Activated T-cell treated with anti-CD3 and anti-CD28 coated beads, Interleukin-2, amount 50 U/mL, for 24 hours (primary cell): ENCODE measurements at places on chromosomes 6 and 20.

DNA sequence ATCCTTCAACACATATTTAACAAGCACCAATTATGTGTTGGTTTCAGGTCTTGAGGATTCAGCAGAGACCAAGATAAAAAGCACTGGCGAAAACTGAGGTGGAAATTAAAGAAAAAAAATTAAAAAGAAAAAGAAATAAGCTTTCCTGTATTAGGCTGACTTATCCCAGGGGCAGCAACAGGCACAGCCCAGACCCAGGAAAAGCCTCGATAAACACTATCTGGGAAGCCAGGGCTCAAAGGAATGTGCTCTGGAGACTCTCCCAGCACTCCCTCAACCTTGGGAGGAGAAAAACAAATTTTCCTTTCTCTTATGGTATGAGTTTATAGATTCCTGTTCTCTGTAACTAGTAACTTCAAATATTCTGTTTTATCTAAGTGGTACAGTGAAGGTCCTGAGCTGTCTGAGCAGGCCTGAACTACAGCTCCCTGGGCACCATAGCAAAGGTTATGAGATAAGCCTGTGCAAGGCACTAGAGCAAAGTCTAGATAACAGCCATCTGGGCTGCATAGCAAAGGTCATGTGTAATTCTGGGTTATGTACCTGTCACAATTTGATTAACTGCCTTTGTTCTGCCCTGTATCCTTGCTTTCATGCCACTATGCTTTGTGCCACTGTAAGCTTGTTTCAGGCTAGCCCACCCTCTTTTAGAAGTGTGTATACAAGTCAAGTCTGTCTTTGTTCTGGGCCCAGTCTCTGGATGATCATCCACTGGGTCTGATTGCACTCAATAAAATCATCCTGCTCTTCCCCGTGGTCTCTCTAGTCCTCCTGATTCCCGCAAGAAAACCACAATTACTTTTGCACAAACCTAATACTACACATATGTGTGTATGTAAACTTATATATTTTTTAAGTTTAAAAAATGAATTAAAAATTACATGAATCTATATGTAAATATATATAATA, 54.0 kb downstream of the IL22RA2 start:
- no peak for DNase-seq

DNA sequence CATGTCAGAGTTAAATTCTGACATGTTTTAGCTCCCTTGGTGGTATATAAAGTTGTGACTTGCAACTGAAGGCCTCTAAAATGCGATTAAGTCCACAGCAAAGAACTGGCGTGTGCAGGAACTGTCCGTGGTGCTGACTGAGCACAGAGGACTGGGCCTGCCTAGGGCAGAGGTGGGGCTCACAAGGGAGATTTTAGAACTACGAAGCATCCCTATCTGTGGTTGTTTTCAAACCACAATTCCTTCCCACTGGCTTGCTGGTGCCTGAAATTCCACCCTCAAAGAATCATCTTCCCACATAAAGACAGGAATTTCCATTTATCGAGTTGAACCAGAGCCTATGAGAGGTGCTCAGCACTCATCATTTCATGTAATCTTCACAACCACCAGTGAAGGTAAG, 30.1 kb downstream of the RIMS4 start:
- peak; percentile 37 for DNase-seq

GRCh38 chr20:58665606-58666005, 14.5 kb downstream of the STX16 start:
- no peak for DNase-seq

- no peak for DNase-seq
Measured at GRCh38 chr6:26045928-26046368, 41.3 kb upstream of the HFE start.

DNA sequence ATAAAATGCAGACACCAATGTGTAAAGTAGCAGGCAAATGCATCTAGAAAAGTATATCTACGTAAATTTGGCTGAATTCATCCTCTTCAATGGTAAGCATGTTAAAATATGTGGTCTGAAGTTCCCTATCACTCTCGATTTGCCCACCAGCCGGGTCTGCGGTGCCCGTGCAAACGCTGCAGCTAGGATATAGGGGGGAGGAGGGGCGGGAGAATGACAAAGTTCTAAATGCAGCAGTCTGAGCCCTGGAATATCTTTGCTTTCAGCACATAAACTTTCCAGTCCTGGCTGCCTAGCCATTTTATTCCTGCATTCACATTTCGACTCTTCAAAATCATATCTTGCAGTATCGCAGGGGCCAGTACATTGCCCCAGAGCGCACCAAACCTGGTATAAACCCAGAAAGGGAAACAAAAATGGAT, 708 bp downstream of the NRN1 start:
- no peak for DNase-seq

DNA sequence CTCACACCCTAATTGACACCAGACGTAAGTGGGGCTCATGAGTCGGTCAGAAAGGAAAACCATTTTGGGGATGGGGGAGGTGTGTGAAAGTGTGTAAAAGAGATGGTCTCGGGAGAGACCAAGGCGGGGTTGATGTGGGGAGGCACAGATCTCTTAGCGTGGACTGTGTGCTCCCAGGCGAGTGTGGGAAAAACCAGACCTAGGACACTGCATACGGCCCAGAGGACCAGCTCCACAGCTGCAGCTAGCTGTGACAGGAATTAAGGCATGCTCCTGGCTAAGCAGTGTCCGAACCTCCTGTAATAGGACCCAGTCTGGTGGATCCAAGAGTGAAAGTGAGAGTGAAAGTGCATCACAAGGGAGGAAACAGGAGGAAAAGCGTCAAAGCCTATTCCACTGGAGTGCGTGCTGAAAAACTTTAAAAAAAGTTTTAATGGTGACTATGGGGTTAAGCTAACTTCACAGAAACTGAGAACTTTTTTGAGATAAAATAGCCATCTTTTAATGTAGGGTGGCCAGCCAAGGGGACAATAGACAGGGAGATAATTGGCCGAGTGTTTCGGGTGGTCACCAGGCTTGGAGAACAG, 9.6 kb downstream of the IL22RA2 start:
- no peak for DNase-seq

DNA sequence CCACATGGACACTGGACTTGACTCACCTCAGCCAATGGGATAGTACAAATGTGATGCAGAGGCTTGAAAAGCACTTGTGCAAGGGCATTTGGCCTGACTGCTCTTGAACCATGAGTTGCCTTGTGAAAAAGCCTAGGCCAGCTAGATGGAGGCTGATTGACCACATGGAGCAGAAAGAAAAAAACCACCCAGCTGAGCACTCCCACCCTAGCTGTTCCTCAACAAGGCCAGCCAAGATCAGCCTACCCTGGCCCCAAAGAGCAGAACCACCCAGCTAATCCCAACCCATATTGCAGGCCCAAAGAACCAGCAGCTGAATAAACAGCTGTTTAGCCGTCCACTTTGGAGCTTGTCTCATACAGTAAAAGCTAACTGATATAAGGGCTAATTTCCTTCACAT, 36.7 kb downstream of the PXDC1 start:
- no peak for DNase-seq

DNA sequence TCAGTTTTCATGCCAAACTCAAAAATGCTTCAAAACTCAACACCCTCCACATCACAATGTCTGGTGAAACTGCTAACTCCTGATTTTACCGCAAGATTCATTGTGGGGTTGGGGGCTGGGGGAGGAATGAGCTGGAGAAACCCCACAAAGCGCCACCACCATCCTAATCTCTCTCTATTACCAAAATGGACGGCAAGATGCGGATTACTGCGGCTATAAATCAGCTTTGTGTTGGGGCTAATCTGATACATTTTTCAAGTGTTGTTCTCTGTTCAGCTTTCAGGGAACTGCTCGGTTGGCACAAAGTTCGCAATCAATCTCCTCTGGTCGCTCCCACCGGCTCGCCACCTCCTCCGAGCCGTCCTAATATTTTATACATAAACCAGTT, 83.7 kb downstream of the TMEM242 start:
- DNase-seq, result no peak

GRCh38 chr6:42217157-42217518, 523 bp downstream of the MRPS10 start:
- DNase-seq, result no peak

DNA sequence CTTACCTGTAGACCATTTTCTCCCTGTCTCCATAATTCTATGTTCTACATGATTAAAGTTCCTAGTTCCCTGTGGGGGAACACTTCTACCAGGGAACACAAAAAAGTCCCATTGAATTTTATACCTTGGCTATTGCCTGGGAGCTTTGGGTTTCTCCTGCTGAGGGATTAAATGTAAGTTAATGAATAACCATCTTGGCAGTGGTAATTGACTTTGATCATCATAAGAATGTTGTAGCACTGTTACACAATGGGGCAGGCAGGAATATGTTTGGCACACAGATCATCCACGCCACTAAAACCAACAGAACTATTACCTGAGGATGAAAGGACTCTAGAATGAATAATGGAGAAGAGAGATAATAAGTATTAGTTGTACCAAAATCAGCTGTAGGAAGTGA, 1106.2 kb upstream of the GJE1 start:
- no peak for DNase-seq
